GM12865 (cell line): ENCODE measurements at places on chromosomes 6 and 20.

GRCh38 chr20:44336086-44336485, 757 bp upstream of the R3HDML start:
- no peak for DNase-seq

DNA sequence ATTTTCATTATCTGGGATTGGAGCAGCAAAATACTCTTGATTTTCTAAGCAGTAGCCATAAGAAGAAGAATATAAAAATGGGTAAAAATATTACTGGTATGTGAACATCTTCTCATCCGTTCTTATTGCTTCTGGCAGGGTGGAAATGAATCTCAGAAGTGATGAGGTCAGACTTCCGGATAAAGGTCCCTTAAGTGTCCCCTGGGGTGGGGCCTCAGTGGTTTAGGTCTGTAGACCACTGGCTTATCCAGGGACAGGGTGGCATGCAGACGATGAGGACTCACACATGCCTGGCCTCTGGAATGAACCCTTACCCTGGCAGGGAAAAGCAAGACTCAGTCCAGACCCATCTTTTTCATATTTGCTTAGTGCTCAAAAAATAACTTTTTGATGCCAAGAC, 143.3 kb downstream of the UST start:
- DNase-seq = no peak

DNA sequence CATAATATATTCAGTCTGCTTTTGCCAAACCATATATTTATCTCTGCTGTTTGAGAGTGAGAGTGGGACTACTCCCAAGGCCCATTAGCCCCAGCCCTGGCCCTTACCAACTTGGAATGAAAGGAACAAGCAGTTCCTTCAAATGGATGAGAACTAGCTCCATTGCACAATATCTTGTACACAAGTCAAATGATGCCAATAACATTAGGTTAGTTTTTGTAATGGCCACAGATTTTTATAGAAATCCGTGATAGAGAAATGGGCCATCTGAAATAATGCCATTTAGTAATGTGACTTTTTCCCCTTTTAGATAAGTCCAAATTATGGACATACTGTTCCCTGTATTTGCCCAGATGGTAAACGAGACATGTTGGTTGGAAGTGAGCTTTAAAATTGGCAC, 117.0 kb downstream of the MAP3K7 start:
- DNase-seq = no peak

DNA sequence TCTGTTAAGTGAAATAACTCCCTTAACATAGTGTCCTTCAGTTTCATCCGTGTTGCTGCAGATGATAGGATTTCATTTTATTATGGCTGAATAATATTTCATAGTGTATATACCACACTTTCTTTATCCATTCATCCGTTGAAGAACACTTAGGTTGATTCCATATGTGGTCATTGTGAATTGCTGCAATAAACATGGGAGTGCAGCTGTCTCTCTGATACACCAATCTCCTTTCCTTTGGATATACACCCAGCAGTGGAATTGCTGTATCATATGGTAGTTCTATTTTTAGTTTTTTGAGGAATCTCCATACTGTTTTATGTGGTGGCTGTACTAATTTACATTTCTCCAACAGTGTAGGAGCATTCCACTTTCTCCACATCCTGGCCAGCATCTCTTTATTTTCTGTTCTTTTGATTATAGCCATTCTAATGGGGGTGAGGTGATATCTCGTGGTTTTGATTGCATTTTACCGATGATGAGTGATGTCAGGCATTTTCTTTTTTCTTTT, 193.2 kb downstream of the SLC16A10 start:
- no peak for DNase-seq

DNA sequence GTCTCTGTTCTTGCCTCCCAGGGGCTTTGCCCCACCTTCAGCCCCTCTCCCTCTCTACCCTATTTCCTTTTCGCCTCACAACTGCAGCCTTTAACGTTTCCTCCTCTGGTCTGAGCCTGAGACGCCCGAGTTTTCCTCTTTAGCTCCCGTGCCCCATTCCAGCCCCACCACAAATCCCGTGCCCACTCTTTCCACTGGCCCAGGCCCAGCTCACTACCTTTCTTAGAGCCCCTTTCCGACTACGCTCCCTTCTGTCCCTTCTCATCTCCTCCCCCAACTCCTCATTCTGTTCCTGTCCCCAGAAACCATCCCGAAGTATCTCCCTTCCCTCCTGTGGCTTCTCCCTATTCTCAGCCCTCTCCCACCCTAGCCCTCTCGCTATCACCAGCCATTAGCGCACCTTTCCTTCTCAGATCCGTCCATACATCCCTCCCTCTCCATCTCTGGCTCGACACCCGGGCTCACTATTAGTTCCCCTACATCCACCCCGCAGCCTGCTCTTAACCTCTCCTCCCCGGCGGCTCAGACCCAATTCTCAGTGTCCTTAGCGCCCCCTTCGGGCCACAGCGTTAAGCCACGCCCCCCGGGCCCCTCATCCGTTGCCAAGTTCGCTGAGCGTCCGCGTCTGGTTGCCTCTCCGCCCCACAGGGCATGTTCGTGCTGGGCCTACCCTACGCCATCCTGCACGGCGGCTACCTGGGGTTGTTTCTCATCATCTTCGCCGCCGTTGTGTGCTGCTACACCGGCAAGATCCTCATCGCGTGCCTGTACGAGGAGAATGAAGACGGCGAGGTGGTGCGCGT, 2.7 kb downstream of the SLC32A1 start:
- DNase-seq = peak; percentile 47

GRCh38 chr6:106785298-106785697, 155.9 kb downstream of the QRSL1 start:
- no peak for DNase-seq

- DNase-seq = no peak
These were observed 87.0 kb upstream of the LRFN2 start for GRCh38 chr6:40674170-40674569.

DNA sequence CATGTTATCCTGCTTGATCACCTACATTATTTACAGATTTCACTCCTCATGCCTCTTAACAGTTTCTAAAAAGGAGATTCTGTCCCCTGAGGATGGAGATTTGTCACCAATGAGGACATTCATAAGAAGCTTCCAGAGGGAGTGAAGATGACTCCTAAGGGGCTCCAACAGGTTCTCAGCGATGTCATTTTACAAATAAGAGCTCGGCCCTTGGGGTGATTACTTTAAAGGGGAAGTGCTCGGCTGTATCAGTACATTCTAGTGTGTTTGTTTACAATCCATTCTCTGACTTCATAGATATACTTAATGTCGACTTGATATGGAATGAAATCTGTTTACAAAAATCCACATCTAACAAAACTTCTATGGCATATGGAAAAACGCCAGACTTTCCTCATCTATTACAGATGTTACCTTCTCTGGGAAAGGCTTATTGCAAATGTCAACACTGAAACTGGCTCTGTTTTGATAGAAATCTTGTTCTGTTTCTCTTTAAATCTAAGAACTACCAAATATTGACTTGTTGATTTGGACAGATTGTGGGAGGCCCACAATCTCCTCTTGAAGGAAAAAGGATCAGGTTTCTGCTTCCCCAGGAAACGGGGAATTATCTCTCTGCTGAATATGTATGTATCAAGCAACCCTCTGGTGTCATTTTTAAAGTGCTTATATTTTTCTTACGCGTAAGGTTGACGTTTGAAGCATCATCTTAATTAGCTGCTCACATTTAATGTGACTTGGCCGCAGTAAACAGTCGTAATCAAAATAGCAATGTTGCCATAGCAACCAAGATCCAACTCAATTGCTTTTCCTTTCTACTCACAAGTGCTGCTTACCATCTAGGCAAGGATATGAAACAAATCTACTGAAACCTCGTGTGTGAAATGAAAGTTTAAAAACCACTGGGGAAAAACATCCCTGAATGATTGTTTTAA, 95.7 kb downstream of the SHLD1 start:
- DNase-seq = peak; percentile 72

DNA sequence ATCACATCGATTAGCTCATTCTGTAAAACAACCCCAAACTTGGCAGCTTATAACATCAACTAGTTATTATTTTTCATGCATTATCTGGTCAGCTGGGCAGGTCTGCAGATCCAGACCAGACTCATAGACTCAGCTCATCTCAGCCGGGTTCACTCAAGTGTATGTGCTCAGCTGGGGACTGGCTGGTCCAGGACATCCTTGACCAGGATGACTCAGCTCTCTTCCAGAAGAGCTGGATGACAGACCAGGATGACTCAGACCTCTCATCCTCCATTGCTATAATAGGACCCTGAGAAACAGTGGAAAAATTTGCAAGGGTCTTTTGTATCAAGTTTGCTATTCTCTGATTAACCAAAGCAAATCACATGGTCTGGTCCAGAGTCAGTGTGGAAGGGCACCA, 312.5 kb upstream of the PLCB4 start:
- DNase-seq = no peak

DNA sequence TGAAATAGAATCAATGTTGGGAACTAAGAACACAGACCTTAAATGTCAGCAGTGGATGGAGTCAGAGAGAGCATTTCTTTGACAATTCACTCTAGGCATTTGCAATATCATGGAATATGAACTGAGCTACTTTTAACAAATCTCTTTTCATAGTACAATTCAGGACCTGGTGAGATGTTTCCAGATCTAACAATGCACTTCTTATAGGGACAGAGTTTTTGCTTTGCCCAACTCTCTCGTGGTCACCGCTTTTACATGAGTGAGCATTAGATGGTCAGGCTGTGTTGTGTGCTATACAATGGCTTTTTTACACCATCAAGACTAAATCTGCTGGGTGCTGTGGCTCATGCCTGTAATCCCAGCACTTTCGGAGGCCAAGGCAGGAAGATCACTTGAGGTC, 233.6 kb downstream of the ATXN1 start:
- DNase-seq = no peak

DNA sequence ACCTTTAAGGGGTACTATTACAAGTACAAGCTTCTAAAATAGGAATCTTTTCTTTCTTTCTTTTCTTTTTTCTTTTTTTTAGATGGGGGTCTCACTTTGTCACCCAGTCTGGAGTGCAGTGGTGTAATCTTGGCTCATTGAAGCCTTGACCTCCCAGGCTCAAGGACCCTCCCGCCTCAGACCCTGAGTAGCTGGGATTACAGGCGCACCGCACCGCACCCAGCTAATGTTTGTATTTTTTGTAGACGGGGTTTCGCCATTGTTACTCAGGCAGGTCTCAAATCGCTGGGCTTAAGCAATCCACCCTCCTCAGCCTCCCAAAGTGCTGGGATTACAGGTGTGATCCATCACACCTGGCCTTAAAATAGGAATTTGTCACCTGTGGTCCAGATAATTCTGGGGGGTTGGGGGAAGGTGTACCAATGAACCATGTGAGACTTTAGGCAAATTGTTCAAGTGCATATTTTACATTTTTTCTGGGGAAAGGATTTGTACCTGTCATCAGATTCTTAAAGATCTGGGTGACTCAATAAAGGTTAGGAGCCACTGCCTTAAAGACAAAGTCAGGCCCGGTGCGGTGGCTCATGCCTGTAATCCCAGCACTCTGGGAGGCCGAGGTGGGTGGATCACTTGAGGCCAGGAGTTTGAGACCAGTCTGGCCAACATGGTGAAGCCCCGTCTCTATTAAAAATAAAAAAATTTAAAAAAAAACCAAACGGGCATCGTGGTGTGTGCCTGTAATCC, 19.7 kb upstream of the SYNJ2 start:
- DNase-seq = no peak

DNA sequence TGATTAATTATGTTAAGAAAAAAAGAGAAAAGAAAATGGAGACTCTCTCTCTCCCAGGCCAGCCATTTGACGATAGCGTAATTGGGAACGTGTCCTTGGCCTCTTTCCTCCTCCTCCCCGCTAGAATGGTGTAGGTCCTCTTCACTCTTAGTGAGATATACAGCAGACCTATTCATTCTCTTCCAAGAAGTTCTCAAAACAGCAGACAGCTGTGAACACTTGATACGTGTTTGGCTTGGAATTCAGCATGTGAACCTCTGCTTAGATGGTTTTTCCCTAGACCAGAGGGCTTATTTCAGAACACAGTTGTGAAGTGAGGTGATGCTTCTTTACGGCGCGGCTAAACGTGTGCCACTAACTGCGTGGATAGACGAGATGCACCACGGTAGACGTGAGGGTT, 32.6 kb upstream of the TULP4 start:
- no peak for DNase-seq

- DNase-seq = no peak
These were observed 2.3 kb upstream of the LYRM2 start for GRCh38 chr6:89640804-89641203.

GRCh38 chr6:11392778-11393507, 144.6 kb upstream of the TMEM170B start:
- DNase-seq = no peak

- DNase-seq = peak; percentile 73
These were observed 50.9 kb upstream of the TAB2 start for GRCh38 chr6:149266659-149267058.

GRCh38 chr20:33433465-33434234, 9.9 kb downstream of the SNTA1 start:
- no peak for DNase-seq

- DNase-seq = peak; percentile 94
These were observed at the start of gene ACSS1 for GRCh38 chr20:25058051-25058846. TSS of gene ACSS1 (minus strand) at chr20:25058139. CDS start at chr20:25058102, 37 bp downstream.

- no peak for DNase-seq
These were observed 228.1 kb upstream of the CITED2 start for GRCh38 chr6:139602577-139602976.

DNA sequence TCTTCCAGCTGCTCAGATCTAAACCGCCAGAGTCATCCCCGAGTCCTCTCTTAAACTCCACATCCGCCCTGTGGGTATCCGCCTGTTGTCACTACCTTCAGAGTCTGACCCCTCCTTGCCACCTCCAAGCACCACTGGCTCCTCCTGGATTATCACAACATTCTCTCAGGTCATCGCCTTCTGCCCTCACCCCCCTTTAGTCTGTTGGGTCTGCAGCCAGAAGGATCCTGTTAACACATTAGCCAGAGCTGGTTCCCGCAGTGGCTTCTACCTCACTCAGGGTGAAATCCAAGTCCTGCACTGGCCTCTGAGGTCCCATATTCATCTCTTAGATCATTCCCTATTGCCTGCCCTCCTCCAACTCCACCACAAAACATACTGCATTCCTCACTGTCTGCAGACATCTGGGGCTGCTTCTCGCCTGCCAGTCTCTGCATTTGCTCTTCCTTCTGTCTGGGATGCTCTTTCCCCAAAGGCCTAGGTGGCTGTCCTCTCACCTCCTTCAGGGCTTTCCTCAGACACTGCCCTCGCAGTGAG, 34.1 kb downstream of the TNXB start:
- DNase-seq = no peak

- DNase-seq = no peak
These were observed 184.4 kb downstream of the GJA10 start for GRCh38 chr6:90078513-90079289.

GRCh38 chr6:169185011-169185521, 68.6 kb downstream of the THBS2 start:
- no peak for DNase-seq
